ENCODE measurements at places on chromosomes 7 and 10.

DNA sequence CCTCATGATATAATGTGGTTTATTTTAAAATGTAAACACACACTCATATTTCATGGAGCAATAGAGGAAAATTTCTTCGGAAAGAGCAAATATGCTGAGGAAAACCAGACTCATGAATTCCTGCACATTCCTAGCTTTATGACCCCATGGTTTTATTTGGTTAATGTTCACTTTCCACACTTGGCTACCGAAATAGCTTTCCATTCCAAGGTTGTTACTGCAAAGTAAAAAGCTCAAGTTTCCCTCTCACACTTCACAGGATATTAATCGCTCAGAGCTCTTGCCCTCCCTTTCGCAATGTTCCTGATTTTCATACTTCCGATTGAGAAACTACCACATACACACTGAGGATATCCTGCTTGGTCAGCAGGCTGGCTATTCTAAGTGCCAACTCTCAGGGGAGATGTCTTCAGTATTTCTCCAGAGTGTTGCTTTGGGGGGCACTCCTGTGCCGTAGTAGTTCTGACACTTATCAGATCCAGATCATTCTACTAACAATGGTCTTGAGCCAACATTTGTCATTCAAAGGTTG is 77.5 kb upstream of the STEAP1B start:
- DNase-seq = no peak

- no peak for DNase-seq
Measured at GRCh38 chr10:4839353-4839752, 13.3 kb downstream of the AKR1E2 start.

DNA sequence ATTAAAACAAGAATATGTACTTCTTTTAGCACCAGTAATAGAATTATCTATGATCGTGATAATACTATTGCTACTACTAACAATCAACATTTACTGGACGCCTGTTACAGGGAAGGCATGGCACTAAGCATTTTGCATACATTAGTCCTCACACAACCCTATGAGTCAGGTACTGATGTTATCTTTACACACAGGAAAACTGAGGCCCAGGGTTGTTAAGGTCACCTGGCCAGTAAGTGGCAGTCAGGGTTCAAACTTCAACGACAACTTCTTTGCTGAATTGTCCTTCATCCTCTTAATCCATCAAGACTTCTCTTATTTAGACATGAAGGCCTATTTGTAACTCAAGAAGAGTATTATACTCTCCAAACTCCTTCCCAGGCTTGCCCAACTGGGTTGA is 41.9 kb upstream of the ACSL5 start:
- no peak for DNase-seq

DNA sequence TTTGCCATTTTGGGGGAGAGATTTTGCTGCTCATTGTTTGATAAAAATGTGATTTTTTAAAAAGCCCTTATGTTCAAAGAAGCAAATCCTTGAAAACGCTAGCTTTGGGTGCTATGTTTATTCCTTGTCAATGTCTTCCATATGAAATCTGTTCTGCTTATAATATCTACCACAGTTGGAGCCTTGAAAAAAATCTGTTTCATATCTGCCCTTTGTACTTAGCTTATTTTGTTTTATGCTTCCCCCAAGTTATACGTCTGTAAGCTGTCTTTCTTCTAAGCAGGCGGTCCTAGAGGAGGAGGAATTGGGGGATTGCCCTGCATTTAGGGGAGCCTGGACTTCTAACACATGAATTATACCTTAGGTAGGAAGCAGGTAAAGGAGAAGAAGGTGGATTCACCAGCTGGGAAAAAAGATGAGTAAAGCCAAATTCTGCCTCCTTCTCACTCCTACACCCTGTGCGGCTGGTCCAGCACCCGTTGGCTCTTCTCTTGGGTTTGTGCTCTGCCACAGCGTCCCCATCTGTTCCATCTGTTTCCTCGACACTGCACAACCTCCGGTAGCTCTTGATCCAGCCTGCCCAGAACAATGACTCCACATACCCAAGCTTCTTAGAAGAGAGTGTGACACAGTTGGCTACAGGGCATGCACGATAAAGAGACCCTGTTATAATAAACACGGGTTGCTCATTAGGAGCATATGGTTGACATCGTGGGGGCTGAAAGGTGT is 31.9 kb upstream of the NEUROD6 start:
- no peak for DNase-seq

GRCh38 chr10:70970830-70971229 is 82.5 kb upstream of the PCBD1 start:
- no peak for DNase-seq

GRCh38 chr10:11483201-11484148 is 128.0 kb downstream of the USP6NL start:
- no peak for DNase-seq

GRCh38 chr10:14625192-14625631 is 149.5 kb downstream of the FAM107B start:
- peak; percentile 23 for DNase-seq

- no peak for DNase-seq
Measured at GRCh38 chr10:4648999-4649398, 177.0 kb upstream of the AKR1E2 start.

GRCh38 chr7:7102906-7103305 is 79.4 kb upstream of the C1GALT1 start:
- no peak for DNase-seq

DNA sequence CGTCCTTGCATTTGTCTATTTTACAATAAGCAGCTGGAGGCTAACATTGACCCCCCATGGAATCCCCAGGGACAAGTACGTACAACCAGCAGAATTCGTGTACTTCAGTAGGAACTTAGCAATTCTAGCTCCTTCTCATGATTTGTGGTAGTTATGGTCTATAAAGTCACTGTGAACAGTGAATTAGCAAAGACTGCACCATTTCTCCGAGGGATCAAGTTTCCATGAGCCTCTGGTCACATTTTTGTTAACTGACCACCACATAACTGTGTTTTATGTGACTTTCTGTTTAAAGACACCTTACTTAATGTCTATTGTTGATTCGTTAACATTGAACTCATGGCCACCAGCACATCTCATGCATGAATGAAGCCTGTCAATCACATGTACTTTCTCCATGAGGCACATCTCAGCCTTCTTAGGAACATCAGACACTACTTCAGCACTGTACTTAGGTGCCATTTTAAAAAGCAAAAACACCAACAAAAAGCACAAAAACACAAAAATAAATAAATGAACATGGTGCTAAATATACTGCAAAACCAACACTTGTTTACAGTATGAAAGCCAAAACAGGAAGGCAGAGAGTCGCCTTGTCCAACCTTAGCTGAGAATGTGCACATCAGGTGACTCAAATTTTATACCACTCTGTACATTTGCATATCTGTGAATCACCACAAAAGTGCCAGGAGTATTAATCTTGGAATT is 9.0 kb upstream of the UCN3 start:
- DNase-seq = no peak

GRCh38 chr7:109637428-109637990 is 1067.8 kb downstream of the DNAJB9 start:
- DNase-seq = no peak

GRCh38 chr10:122306282-122306681 is 35.2 kb downstream of the BTBD16 start:
- no peak for DNase-seq

DNA sequence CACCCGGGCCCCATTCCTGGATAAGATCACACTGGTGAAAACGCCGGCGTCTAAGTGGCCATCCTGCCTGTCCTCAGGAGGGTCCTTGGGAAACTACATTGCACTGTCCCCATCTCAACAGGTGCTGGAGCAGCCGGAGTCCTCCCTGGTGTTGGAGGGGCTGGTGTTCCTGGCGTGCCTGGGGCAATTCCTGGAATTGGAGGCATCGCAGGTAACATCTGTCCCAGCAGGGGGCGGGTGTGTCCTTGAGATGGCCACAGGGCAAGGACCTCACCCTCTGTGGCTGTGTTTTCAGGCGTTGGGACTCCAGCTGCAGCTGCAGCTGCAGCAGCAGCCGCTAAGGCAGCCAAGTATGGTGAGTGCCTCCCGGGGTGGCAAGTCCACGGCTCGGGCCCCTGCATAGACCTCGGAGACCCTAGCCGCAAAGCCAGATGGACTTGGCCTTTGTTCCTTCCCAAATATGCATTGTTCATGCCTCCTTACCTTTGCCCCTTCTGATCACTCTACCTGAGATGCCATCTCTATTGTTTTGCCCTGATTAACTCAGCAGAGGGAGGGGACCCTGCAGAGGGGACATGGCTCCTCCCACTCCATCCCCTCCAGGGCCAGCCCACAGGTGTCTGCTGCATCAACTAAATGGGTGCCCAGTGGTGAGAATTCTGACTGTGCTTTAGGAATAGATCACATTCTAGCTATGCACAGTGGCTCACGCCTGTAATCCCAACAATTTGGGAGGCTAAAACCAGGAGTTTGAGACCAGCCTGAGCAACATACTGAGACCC is 23.8 kb downstream of the ELN start:
- peak; percentile 50 for DNase-seq

GRCh38 chr7:50304911-50305582 is 531 bp downstream of the IKZF1 start:
- DNase-seq = no peak

DNA sequence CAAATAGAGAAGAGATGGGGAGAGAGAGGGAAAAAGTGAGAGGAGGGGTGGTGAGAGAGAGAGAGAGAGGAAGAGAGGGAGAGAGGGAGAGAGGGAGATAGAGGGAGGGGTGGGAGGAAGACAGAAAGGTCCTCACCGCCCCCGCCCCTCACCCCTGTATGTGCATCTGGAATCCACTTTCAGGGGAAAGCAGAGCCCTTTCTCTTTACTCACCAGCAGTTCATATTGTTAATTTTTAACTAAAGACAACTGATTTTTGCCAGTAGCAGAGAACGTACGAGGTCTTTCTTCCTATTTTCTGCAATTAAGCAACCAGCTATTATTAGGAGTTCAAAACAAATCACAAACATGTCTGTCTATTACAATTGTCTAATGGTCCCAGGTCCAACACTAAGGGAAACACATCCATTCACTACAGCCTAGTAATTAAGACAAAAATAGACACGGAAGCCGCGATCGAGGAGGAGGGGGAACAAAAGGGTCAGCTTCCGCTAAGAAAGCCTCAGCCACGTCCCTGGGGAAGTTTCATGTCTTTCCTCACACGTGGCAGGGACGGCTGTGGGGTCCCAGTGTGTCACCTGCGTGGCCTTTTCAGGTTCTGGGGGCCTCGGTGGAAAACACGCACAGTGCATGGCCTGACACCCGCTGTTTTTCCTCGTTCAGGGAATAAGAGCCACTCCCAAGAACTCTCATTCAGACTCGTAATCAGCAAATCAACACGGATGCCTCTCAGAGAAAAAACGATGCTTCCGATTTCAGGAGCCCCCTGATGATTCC is 572.0 kb downstream of the PTPRN2 start:
- no peak for DNase-seq

- no peak for DNase-seq
Measured at GRCh38 chr7:28361551-28361950, 50.8 kb upstream of the CREB5 start.

DNA sequence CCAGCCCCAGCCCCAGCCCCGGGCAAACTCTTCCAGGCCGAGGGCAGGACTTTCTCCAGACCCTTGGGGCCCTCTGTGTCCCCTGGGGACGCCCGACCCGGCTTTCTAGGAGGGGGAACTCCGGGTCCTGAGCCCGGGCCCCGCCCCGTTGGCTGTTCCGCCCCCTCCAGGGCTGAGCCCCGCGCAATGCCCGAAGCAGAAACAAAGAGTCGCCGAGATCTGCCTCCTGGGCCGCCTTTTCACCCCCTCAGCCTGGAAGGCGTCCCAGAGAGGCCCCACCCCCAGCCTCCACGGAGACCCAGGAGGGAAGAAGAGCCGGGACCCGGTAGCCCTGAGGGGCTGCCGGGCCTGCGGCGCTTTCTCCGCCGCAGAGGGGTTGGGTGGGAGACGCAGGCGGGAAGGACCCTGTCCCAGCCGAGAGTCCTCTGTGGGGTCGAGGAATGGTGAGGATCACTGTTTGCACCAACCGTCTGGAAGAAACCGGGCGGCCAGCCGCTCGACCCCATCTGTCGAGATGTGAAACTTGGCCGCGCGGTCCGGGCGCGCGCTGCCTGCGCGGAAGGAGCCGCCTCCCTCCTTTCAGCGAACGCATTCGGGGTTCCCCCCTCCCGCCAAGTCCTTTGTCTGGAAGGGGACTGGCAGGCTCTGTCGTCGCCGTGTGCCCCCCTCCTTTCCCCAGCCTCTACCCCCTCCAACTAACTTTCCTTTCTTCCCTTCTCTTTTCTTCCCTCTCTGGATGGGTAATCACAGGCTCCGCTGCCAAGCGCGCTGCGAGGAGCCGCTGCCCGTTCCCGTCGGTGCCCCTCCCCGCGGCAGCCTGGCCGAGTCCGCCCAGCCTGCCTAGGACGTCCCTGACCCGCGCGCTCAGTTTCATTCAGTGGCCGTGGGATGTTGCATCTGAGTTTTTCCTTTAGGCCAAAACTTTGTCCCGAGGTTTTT is 10.2 kb downstream of the EN2 start:
- DNase-seq = no peak

DNA sequence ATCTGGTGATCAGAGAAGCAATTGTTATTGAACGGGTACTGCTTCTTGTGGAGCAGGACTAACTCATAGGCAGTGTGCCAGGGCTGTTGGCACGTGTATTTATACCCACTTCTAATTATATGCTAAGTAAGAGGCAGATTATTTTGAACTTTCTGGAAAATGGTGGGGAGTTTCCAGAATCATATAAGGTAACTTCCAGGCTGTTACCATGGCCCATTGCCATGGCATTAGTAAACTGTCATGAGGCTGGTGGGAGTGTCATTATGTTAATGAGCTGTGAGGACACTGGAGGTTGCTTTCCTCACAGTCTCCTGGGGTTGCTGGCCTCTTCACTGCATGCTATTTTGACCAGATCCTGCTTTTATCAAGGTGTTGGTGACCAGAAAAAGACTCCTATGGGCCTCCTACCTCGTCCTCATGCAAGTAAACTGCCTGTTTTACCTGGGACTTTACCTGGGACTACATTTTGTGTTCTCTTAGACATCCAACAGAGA is 122.6 kb downstream of the KCND2 start:
- no peak for DNase-seq

GRCh38 chr7:75738604-75738974 is at the start of gene HIP1:
TSS of gene HIP1 (minus strand) at chr7:75738941. CDS start at chr7:75738920, 21 bp downstream.
- no peak for DNase-seq

DNA sequence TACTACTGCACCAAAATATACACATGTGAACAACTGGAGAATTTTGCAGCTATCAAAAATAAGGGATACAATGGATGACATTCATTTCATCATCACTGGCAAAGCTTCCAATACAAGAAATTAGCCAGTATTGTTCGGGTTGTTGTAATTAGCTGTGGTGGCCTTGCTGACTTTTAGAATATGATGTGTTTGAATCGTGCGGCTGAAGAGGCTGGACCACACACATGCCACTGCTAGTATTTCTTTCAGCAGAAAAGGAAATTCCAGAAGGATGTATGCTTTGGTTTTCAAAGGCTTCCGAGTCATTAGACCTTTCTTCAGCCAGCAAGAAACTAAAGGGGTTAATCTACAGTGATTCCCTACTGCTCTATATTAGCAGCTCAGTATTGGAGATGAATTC is 16.6 kb downstream of the RPP38 start:
- DNase-seq = no peak

All from NCI-H82 (cell line).